CD4-positive, alpha-beta T cell (primary cell): ENCODE measurements at places on chromosomes 13 and 19.

- DNase-seq: peak; percentile 16
Measured at GRCh38 chr19:47036097-47036651, 12.2 kb downstream of the TMEM160 start.

DNA sequence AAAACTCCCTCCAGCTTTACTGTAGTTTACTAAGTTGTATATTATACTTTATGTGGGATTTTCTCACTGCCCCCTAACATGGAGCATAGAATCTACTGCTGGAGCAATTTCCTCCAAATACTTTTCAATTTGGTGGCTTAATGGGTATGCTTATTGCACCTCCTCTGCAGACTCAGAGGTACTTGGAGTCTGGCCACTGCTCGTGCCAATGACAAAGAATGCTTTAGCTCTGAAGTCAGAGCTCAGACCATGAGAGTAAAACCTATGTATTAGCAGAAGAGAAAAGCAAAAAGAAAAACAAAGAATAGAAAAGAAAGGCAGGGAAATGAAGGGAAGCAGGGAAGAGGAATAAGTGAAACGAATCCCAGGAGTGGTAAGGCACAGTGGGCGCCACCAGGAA, 71.9 kb downstream of the SUCLA2 start:
- no peak for DNase-seq

- DNase-seq: no peak
Measured at GRCh38 chr13:44273991-44274770, 99.4 kb upstream of the SERP2 start.

GRCh38 chr13:45102136-45102507, 18.2 kb upstream of the GTF2F2 start:
- DNase-seq: no peak

DNA sequence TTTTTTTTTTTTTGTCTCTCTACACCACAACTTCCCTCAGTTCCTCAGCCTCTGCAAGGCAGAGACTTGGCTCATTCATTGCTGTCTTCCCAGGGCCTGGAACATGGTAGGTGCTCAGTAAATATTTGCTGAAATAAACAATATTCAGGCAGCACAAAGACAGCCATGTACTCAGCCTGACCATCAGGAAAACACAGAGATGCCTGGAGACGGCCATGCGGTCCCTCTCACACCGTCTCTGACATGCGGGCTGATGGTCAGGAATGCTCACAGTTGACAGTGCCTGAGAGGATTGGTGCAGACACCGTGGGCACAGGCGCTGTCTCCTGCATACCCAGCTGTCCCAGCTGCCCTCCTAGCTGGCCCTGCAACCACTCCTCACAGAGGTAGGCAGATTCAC, 924 bp downstream of the PRAM1 start:
- no peak for DNase-seq

- peak; percentile 61 for DNase-seq
Measured at GRCh38 chr19:9205501-9206113, 13.8 kb downstream of the OR7D4 start.
